Tibial nerve (tissue), 4 donors: ENCODE measurements at places on chromosomes 4 and X. TPM values are rescaled to one million over a fixed set of nuclear protein-coding genes. Genes with fewer than 3 reads are reported as not detected.

DNA sequence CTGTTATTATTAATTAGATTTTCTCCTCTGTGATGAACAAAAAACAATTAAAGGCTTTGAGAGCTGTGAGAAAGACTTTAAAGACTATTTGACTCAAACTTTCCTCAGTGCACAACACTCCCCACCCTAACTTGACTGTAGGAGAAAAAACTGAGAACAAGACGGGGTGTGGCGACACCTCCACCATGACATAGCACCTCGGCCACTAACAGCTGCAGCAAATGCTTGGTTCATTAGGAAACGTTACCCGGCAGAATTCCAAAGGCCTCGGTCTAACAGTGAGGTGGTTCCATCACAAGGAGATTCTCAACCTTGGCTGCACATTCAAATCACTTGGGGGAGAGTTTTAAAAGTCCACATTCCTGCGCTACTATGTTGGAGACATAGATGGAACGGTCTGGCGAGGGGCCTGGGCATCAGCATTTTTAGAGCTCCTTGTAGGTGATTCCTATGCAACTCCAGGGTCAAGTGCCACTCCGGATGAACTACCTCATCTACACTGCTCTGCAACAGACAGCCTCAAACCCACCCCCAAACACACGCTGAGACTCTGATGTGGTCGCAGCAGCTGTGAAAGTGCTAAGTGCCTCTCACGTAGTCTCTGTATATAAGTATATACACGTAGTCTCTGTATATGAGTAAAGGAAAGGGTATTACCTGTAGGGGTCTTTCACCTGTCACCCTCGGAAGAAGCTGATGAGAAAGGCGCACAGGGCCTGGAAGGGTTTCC is 1.0 kb downstream of the FGFBP2 start:
- H3K36me3 ChIP-seq = no peaks in the 10 kb centered on the region
- DNase-seq = no peak
- H3K27me3 ChIP-seq = no peaks in the 10 kb centered on the region
- peak overlapping the region; percentile 66 for H3K27ac ChIP-seq
- peak overlapping the region; percentile 32 for H3K4me3 ChIP-seq
- H3K4me1 ChIP-seq = no peaks in the 10 kb centered on the region

DNA sequence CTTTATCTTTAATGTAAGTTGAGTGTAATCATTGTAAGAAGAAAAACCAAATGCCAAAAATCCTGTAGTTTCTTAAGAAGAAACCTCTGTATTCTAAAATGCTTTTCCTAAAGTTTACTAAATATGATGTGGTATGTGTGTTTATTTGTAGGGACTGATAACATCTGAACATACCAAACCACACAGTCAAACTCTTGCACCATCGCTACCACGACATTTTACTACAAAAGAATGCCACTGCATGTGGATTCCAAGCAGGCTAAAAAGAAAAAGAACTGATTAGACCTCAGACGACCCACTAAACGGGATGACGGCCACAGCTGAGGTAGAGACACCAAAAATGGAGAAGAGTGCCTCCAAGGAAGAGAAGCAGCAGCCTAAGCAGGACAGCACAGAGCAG is 46.1 kb downstream of the LAS1L start:
- DNase-seq = no peak
- no peaks in the 10 kb centered on the region for H3K36me3 ChIP-seq
- H3K27ac ChIP-seq = no peak overlapping the region
- H3K4me3 ChIP-seq = no peak overlapping the region

- DNase-seq = no peak
- no peaks in the 10 kb centered on the region for H3K4me1 ChIP-seq
- H3K36me3 ChIP-seq = no peaks in the 10 kb centered on the region
- H3K4me3 ChIP-seq = no peak overlapping the region
- H3K27me3 ChIP-seq = no peaks in the 10 kb centered on the region
Observed at GRCh38 chr4:107194005-107194404, 157.9 kb upstream of the DKK2 start.

NUDT10 gene
- total RNA-seq = 0.44 TPM
